ENCODE measurements at places on chromosomes 7 and 10.

DNA sequence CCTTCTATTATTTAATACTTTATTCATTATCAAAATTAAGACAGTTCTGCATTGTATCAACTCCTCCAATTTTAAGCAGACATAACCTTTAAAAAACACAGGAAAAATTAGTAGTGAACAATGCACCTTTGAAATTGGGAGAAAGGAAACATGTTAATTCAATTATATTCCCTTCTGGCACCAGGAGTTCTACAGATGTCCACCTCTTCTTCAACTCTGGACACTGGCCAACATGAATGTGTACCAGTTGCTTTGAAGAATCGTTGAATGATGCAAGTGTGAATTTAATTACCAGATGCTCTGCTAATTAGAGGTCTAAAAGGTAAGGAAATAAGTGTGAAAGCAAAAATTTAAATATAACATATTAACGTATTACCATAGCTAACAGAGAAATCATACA is 206.7 kb upstream of the IGFBP3 start:
- DNase-seq = no peak

DNA sequence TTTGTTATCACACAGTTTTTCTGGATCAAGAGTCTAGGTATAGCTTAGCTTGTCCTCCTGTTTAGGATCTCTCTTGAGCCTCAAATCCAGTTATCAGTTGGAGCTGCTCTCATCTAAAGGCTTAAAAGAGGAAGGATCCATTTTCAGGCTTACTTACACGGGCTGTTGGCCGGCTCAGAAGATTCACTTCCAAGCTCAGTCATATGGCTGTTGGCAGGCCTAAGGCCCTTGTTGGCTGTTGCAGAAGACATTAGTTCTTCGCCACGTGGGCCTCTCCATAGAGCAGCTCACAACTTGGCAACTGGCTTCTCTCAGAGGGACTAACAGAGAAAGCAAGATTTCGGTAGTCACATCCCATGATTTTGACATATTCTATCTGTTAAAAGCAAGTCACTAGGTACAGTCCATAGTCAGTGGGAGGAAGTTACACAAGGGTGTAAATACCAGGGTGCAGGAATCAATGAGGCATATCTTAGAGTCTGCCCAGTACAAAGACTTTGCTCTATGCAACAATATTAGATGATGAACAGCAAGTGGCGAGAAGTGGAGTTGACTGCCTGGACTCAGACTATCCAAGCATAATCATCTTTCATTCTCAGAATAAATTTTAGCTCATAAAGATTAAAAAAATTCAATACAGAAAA is 280.1 kb upstream of the MBL2 start:
- DNase-seq = no peak

GRCh38 chr10:104435822-104436221 is 82.2 kb downstream of the CFAP58 start:
- no peak for DNase-seq

DNA sequence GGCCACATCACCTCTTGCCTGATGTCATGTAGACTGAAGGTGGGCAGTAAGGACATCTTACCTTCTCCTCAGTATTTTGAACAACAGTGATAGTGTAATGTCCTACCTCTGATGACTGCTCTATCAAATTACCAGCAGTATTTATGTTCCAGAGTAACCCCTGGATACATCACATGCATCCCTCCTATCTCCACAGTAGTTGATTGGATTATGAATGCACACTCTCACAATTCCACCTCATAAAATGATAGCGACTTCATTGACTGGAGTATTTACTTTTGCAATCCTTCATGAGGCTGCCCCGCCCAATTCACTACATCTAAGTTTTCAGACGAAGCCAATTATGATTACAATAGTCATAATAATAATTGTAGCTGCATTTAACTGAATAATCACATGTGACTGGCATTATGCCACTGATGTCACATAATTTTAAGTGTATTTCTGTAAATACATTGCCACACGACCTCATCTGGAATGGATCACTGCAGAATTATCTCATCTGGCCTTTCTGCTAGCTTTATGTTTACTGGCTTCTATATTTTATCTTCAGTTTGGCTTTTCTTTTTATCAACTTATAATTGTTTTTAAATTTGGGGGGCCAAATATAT is 268.9 kb downstream of the SLC25A13 start:
- DNase-seq = no peak

DNA sequence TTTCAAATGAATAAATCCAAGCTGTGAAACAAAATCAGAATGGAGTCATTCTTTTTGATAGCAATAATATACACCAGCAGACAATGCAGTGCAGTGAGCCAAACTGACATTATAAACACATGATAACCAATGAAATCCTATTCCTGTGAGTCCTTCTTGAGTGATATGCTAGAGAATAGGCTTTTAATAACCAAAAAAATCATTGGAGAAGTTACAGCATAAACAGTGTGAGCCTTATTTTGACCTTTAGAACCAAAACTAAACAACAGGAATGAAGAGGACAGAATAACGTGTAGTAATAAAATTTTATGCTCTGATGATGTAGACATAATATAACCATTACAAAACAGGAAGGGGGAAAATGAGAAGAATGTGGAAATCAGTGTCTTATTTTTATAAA is 8.7 kb downstream of the HUS1 start:
- no peak for DNase-seq

GRCh38 chr10:70528741-70529362 is 50.3 kb downstream of the PALD1 start:
- DNase-seq = no peak

DNA sequence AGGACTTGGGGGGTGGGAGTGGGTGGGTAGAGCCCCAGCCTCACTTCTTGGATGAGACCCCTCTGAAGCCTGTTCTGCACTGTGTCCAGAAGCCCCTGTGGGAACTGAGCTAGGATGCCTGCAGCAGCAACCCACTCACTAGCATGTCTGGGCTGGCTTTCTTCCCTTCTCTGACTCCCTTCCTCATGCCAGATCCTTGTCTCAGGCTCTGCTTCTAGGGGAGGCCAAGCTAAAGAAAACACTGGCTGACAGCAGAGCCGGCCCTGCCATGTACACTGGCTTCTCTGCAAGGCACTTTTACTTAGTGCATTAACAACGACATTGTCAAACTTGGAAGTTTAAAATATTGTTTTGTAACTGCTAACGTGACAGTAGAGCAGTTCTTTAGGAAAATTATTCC is 50.2 kb downstream of the ARHGAP22 start:
- DNase-seq = no peak

- no peak for DNase-seq
Observed at GRCh38 chr7:155381852-155382801, 75.8 kb upstream of the EN2 start.

- DNase-seq = no peak
Observed at GRCh38 chr7:135154734-135155133, 6.9 kb downstream of the TMEM140 start.

DNA sequence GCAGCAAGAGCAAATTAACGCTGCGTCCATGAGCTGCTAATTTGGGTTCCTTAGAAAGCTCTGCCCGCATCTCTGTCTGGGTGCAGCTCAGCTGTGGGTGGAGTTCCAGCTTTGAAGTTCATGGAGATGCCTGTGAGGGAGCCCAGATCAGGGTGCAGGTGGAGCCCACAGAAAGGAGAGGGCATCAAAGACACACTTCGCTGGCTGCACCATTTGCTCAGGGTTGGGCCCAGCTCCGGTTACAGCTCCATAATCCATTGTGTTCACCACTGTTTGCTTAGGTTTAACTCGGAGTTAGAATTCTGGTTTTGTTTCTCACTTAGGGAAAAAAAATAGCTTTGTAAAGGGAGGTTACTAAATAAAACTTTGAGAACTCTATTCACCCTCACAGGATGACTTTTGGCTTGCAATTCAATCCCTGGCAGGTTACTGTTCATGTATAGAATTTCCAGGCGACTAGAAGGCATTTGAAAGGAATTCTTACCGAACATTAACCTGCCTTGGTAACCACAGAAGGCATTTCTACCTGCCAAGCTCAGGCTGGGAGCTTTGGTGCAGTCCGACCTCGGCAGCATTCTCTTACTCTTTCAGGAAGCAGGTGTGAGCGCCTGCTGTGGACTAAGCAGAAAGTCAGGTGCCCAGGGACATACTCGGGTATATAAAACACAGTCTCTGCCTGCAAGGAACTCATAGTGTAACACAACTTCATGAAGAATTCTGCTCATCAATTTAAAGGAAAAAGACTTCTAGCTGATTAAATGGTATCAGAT is 179.5 kb upstream of the RNF32 start:
- DNase-seq = no peak

DNA sequence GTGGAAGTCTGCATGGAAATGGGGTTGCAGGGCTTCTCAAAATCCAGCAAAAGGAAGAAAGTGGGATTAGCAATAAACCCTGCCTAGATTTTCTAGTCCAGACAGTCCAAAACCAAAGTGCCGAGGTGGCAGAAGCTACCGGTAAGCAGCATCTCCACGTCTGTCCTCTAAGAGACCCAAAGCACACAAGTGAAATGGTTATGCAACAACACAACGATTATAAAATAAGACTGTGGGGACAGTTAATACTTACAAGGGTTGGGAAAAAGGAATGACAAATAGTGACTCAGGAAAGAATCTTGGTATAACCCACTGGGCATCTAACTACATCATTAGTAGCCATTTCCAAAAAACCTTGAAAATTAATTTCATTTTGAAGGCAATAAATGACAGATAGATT is 24.7 kb downstream of the CREB3L2 start:
- DNase-seq = no peak

- DNase-seq = no peak
Observed at GRCh38 chr10:122490268-122490667, 28.9 kb downstream of the HTRA1 start.

DNA sequence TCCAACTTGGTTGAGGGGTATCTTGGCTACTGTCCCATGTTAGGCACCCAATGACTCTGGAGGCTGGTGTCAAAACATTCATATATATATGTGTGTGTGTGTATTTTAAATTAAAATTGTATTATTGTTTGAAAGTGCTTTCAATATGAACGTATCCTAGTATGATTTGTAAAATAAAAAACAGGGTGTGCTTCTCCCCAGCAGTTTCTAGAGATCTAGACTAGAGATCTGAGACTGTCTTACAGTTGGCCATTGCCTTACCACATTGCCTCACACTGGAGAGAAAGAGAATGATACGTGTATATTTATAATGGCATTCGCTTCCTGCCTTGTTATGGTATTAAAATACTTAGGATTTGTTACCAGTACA is 1.2 kb downstream of the BAG3 start:
- DNase-seq = no peak

GRCh38 chr10:33041783-33042437 is 83.9 kb upstream of the ITGB1 start:
- DNase-seq = no peak

- DNase-seq = no peak
Observed at GRCh38 chr10:12041766-12042408, 722 bp downstream of the UPF2 start.

DNA sequence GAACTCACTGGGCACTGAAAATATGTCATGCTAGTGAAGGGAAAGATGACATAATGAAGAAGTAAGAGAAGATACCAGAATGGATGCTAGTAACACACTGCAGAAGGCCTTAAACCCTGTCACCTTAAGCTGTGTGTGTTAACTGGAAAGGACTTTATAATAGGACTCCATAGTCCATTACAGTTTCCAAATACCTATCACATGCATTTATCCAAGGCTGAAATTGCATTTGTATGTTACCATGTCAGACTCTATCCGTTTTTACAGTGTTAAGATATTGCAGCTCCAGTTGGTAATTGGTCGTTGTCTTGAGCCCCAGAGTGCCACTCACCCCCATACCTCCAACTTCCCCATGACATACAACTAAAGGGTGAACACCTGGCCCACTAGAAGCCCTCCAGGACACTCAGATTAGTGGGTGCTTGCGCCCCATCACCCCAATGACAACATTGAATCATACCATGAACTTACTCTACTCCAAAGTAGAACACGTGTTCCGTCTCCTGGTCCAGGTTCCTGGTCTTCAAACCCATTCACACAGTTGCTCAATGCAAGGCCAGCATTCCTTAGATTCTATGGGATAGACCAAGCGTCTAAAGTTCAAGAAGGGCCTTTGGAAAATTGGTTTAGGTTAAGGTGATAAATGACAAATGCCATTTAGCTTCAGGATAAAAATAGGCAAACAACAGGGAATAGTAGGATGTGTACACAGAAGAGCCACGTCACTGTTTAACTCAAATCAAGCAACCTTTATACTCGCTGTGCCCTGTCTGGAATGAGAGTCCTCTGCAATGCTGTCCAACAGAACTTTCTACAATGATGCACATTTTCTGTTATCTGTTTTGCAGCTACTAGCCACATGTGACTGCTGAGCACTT is 2.1 kb upstream of the RAPGEF5 start:
- DNase-seq = no peak

DNA sequence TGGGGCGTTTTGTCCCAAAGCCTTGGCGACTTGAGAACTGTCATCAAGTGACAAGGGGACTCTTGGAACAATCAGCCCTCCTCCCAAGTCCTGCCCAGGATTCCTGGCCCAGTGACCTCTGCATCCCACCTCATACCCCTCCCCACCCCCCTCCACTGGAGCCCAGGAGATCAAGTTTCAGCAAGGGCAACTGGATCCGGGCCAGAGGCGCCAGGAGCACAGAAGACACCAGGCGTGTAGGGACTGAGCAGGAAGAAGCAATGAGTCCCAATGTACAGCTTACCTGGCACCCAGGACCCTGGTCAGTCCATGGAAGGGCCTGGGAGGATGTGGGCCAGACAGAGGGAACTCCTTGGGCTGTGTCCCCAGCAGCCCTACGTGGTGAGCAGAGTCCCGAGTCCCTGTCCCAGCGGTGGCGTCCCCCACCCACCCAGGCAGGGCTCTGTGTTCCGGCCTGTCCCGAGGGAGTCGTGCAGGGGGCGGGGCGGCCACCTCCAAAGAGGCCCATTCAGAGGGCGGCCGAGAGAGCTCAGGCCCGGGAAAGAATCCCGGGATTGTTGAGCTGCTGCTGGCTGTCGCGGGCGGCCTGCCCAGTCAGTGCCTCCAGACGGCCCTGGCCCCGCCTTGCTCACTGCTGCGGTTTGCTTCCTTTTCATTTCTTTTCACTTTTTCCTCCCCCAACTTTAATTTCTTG is 254.1 kb downstream of the TNS3 start:
- no peak for DNase-seq

GRCh38 chr10:48594371-48594770 is 10.5 kb downstream of the ARHGAP22 start:
- no peak for DNase-seq

DNA sequence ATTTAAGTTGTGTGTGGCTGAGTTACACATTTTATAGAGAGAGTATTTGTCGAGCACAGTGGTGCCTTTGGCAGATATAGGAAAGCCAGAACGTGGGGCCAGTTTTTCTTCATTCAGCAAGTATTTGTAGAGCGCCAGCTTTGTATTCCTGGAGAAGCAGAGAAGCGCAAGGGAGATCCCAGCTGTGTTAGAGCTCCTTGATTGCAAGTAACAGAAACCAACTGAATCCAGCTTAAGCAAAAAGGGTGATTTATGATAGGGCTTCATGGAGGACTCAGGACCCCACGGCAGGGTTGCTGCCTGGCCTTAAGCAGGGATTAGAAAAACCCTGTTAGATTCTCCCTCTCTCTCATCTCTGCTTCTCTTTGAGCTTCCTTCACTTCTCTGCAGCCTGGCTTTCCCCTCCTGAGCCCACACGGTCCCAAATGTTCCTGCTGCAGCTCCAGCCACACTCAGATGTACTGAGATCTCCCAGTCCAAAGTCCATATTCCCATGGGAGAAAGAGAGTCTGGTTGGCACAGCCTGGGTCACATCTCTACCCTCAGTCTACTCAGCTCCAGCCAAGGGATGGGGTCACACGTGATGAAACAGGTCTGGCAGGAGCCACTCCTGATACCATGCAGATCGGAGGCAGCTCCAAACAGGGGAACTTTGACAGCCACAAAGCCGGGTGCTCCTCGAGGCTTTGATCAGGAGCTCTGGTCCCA is 16.7 kb downstream of the UBTD1 start:
- no peak for DNase-seq

- DNase-seq = no peak
Observed at GRCh38 chr7:36387435-36388231, 2.0 kb upstream of the ANLN start.

Data from stimulated activated CD4-positive, alpha-beta T cell treated with anti-CD3 and anti-CD28 coated beads, Interleukin-1b, Interleukin-23, amount 100 ng/mL, for 4 hours (primary cell).